ENCODE measurements at places on chromosomes 6 and 20. TPM values are rescaled to one million over a fixed set of nuclear protein-coding genes. Genes with fewer than 3 reads are reported as not detected.

- no peak for DNase-seq
Measured at GRCh38 chr20:22288957-22289356, 295.4 kb downstream of the FOXA2 start.

DNA sequence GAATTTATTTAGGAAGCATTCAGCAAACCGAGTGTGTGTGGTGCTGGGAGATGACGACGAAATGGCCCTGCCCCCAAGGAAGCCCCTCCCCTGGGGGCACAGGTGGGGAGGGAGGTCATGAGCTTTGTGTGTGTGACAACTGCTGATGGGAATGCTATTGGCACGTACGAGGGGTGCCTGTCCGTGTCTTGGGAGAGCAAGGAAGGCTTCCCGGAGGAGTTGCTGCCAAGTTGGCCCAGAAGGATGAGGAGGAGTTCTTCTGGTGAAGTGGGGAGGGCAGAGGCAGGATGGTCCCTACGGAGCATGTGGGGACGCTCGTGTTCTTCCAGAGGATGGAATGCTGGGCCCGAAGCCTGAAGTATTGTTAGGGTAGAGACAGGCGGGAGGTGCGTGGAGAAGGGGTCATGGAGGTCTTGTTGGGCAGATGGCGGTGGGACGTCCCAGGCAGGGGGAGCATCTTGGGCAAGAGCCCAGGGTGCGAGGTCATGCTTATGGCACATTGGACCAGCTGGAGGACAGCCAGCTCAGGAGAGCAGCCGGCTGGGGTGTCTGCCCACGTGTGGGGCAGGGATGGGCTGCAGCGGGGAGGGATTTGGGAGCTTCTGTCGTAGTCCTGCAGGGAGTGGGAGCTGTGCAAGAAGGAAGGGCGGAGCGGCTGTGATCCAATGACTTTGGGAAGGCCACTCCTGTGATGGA, 46.1 kb downstream of the SYNJ2 start:
- DNase-seq = no peak

- DNase-seq = no peak
Measured at GRCh38 chr6:76043690-76044089, 28.8 kb downstream of the IMPG1 start.

GRCh38 chr20:36334281-36335205, 28.4 kb downstream of the DLGAP4 start:
- no peak for DNase-seq

- no peak for DNase-seq
Measured at GRCh38 chr20:21161926-21162325, 36.0 kb downstream of the KIZ start.

DNA sequence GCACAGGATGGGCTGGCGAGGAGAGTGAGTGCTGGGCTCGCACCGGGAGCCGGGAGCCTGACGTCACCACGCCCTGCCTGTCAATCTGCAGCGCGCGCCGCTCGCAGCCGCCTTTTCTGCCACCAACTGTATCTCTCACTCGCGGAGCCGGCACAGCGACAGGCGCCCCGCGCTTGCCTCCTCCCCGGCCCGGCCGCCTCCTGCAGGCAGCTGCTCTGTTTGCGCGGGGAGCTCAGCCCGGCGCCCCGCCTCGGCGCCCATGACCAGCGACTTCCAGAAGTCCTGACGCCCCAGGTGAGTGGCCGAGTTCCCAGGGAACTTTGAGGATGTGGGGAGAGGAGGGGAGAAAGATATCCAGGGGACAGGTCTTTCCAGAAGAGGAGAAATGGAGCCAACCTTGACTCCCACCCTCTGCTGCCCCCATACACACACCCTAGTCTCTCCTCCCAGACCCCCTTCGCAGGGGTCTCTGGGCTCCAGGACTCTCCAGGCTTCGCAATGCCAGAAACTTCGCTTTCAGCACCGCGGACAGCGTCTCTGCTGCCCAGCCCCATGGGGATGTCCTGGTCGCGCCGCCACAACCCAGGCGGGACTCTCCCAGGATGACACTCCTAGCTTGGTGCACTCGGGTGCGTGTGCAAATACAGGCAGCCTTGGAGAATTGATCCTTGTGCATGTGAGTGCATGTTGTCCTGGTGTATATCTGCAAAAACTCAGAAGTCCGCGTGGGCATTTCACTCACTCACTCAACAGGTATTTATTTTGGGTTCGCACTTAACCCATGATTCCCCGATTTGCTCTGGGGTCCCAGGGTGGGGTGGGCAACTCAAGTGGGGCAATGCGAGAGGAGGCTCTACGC, at the start of gene GPR6:
Gene GPR6 (plus strand): TSS at position 138 of the 859 bp plus-strand sequence. CDS start 802 bp downstream, outside the sequence.
- DNase-seq = peak; percentile 68

DNA sequence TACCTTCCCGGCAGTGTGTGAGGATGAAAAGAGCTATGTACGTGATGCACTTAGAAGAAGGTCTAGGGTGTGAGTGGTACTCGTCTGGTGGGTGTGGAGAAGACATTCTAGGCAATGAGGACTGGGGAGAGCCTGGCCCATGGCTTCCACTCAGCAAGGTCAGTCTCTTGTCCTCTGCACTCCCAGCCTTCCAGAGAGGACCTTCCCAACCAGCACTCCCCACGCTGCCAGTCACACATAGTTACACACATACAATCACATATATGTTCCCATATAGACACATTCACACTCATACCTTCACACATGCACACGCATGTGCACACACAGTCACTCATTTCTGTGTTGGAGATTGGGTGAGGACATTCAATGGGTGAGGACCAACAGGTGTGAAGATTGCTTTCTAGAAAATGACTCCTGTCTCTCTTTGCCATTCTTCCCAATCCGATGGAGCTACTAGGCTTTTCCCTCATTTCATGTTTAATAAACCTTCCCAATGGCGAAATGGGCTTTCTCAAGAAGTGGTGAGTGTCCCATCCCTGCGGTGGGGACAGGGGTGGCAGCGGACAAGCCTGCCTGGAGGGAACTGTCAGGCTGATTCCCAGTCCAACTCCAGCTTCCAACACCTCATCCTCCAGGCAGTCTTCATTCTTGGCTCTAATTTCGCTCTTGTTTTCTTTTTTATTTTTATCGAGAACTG, 30.4 kb downstream of the SRSF3 start:
- no peak for DNase-seq

- no peak for DNase-seq
Measured at GRCh38 chr20:44597516-44597915, 15.1 kb downstream of the PKIG start.

DNA sequence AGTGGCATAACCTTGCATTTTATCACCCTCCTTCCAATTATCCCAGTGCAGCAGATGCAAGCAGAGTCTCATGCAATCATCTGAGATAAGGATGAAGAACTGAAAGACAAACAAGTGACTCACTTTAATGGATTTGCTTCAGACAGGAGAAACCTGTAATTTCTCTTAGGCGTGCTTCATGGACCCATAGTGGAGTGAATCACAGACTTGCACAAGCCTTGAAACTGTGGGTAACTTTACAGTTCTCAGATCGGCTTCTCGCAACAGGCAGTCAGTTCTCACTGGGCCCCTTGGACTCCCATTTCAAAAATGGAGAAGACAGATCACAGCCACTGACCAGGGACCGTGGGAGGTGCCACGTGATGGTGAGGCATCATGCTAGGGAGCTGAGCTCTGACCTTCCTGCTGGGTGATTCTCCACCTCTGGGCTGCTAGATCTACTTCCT, at the start of gene ADGRF4:
Gene ADGRF4 (plus strand): TSS at position 239 of the 446 bp plus-strand sequence. CDS start 8,666 bp downstream, outside the sequence.
- DNase-seq = no peak

DNA sequence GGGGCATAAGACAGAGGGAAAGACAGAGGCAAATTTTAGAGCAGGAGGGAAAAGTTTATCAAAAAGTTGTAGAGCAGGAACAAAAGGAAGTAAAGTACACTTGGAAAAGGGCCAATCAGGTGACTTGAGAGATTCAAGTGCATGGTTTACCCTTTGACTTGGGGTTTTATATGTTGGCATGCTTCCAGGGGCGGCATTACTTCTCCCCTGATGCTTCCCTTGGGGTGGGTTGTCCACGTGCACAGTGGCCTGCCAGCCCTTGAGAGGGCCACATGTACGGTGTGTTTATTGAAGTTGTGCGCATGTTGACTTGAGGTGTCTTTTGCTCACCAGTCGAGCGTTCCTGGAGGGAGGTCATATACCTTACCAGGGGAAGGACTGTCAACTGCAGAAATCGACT, 259.5 kb upstream of the JARID2 start:
- DNase-seq = no peak

- no peak for DNase-seq
Measured at GRCh38 chr6:46940433-46941226, 18.9 kb upstream of the ADGRF5 start.

GRCh38 chr6:106714281-106714680, 84.9 kb downstream of the QRSL1 start:
- no peak for DNase-seq

GRCh38 chr6:111721753-111722154, 116.1 kb upstream of the TRAF3IP2 start:
- peak; percentile 68 for DNase-seq

GRCh38 chr6:90450268-90450953, 136.5 kb downstream of the MAP3K7 start:
- DNase-seq = no peak

DNA sequence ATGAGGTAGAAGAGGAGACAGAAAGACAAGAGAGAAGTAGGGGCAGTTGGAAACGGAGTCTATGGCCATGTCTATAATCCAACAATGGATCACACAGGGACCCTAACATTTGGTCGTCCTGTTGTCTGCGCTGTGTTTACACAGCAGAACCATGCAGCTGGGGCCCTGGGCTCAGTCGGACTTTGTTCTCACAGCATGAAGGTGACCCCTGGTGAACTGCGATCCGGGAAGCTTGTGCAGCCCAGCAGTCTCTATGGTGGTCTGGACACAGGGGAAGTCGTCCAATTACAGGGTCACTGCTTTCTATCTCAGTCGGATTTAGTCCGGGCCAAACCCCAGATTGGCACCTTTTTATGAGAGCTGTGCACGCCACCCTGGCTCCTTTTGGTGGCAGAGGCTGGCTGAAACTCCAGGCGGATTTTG, 153.6 kb downstream of the FOXA2 start:
- DNase-seq = no peak

DNA sequence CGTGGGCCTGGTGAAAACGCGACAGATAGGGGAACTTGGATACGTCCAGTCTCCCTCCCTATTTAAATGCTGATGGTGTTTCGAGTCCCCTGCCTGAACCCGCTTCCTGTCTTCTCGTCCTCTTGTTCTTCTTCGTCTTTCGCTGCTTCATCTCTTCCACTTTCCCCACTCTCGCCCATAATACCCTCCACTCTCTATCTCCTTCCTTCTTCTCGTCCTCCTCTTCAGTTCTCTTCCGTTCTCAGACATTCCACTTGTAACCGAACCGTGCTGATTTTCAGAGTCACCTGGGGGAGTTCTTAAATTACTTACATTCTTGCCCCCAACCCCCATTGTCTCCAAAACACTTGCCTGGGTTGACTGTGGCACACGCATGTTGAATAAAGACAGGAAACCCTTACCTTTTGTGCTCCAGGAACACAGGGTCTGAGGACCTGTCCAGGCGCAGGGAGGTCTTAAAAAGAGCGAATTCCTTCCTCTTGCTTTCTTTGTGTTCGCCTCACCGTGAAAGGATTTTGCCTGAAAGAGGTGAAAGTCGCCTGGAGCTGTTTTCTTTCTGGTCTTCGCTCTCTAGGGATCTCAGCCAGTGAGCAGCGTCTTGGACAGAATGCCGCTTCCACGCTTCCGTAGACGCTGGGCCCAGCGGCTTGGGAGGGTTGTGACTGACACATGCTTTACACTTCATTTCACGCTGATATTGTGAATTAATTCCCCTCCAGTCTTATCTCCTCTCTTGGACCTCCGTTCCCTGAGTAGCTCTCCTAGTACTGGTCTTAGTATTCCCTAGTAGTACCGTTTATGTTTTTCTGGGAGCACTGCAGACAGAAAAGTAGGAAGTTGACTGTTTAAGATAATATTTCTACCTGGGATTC, 184.0 kb downstream of the GPX5 start:
- DNase-seq = peak; percentile 60

DNA sequence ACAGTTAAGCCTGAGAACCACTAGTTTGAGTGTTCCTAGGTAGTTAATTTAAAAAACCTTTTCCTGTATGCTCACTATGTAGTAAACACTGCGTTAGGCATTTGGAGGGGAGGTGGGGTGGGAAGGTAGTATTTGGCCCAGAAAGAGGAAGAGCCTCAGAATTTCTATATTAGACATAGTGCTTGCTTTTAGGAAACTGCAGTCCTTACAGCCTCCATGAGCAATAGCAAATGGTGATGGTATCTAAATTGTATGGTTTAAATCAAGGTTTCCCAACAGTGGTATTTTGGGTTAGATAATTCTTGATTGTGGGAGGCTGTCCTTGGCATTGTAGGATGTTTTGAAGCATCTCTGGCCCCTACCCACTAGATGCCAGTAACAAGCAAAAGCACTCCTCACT, 61.5 kb upstream of the RIPOR2 start:
- no peak for DNase-seq

- no peak for DNase-seq
Measured at GRCh38 chr6:97175806-97176205, 107.2 kb downstream of the MMS22L start.

DNA sequence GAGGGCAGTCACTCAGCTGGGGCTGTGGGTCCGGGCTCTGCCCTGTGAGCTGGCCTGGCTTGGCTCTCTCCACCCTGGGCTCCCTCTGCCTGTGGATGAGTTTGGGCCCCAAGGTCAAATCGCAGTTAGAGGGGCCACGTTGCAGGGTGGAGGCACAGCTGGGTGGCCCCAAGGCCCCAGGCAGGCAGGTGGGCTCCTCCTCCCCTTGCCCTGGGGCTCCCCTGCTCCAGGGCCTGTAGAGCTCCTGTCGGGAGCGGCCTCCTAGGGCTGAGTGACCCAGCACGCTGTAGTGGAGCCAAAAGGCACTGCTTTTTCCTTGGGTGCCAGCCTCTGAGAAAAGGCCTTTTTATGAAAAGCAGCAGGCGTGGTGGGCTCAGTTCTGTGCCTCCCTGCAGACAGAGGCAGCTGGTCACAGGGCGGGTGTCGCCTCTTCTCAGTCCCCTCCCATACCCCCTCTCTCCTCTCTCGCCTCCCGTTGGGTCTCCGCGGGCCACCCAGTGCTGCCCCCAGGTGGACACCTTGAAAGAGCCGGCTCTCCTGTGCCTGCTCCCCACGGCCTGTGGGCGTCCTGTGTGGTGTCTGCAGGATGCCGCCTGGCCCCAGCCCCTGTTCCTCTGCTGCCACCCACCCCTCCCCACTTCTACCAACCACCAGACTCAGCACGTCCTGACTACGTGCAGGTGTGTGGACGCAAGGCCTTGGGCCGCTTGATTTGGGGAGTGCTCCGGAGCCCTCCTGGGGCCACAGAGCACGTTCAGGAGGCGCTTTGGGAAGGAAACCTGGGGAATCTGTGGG, 13.2 kb downstream of the SS18L1 start:
- peak; percentile 84 for DNase-seq

GRCh38 chr6:3805448-3806123, 43.6 kb upstream of the FAM50B start:
- DNase-seq = no peak

- no peak for DNase-seq
Measured at GRCh38 chr6:100078509-100078908, 84.5 kb upstream of the MCHR2 start.

DNA sequence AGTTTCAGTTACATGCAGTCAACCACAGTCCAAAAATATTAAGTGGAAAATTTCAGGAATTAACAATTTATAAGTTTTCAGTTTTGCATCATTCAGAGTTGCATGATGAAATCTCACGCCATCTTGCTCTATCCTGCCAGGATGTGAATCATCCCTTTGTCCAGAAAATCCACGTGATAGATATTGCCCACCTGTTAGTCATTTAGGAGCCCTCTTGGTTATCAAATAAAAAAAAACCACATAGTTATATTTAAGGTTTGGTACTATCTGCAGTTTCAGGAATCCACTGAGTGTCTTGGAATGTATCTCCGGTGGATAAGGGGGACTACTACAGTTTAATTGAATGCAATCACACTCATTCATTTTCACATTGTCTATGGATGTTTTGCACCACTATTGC, 1249.0 kb upstream of the CITED2 start:
- DNase-seq = no peak

The CLVS2 gene
- 0.13 TPM for total RNA-seq

The FAM184A gene
- 13.6 TPM for total RNA-seq

The TCP11 gene
- not detected for total RNA-seq

The MLIP gene
- total RNA-seq = not detected

The FKBP1C gene
- total RNA-seq = 0.29 TPM

The DLL1 gene
- not detected for total RNA-seq

Measured in K562 (cell line).